ENCODE measurements at places on chromosomes 2 and 18.

GRCh38 chr2:169709331-169709730 lies 15.1 kb downstream of the PHOSPHO2 start:
- no peak for DNase-seq

DNA sequence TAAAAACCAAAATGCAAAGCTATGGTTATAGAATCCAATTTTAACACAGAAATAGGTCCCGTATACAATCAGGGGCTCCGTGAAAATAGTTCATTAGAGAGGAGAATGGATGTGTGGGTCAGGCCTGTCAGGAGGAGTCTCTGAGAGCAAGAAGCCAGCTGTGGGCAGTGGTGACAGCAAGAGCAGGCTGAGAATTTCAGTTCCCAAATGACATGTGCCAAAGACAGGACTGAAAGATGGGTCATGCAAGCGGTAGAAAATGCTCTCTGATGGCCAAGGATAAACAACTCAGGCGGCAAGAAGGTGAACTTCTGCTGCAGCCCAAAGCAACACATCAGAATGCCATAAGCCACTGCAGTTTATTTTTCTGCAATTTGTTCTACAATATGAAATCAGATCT lies 100.4 kb downstream of the CCDC141 start:
- DNase-seq = no peak

DNA sequence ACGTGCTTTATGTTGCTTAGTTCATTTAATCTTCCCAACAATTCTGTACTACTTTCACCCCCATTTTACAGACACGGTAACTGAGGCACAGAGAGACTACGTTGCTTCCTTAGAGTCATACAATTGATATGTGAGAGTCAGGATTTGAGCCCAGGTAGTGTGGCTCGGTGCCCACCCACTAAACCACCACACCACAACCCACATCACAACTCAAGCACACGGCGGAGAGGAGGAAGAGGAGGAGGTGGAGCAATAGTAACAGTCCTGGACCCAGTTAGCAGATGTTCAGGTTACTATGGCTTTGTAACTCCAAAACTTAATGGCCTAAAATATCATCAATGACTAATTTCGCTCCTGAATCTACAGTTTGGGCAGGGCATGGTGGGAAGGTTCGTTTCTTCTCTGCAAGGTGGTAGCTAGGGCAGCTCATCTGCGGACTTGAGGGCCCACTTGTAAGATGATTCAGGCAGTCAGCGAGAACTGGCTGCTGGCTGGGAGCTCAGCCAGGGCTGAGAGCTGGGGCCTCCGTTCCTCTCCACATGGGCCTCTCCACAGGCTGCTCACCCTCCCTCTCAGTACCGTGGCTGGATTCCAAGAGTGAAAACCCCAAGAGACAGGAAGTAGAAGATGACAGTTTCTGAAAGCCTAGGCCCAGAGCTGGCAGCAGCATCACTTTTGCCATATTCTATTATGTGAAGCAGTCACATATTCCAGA lies 167.1 kb downstream of the ZFP36L2 start:
- DNase-seq = peak; percentile 94

DNA sequence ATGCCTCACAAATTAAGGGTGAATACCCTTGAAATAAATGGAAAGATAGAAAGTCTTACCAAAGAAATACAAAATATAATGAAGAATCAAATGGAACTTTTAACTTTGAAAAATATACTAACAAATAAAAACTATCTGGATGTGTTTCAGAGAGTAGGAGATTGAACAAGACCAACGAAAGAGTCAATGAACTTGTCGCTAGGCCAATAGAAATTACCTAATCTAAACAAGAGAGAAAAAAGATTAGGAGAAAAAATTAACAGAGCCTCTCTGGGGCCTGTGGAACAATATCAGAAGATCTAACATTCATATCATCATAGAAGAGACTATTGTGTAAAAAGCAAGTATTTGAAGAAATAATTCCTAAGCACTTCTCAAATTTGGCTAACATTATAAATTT lies 11.1 kb downstream of the FRZB start:
- DNase-seq = no peak

GRCh38 chr2:98454500-98455235 lies 10.0 kb downstream of the INPP4A start:
- peak; percentile 30 for DNase-seq

GRCh38 chr2:25323610-25324189 lies 18.0 kb downstream of the DNMT3A start:
- DNase-seq = no peak

DNA sequence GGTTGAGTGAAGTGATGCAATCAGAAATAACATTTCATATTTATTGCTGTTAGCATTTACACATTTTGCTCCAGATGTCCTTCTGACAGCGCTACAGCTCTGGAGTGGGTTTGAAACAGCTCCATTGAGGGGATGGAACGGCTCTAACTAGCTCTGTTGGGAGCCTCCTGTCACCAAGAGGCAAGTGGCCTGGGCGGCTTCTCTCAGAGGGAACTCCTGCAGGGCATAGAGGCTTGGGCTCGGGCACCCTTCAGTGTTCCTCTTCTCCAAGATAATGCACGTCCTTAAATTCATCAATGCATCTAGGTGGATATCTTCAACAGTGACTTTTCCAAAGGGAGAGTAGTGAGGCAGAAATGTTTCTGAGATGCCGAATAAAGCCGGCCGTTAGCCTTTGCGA lies 122.5 kb downstream of the CNTNAP5 start:
- DNase-seq = no peak

DNA sequence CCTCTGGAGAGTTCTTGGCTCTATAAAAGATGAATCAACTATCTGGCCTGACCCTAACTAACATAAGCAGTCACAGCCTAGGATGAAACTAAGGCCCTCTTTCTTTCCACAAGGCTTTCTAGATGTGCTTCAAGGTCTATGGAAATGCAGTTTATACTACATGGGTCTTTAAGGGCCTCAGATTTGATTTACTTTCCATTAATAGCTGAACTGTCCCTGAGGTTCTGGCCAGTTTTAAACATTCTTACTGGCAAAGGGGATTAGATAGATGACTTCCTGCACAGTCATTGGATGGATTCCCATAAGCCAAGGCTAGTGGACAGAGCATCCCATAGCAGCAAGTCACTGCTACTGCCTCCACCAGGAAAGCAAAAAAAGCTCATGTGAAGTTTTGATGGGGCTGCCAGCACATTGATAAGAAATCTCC lies 38.1 kb upstream of the LCLAT1 start:
- peak; percentile 86 for DNase-seq

DNA sequence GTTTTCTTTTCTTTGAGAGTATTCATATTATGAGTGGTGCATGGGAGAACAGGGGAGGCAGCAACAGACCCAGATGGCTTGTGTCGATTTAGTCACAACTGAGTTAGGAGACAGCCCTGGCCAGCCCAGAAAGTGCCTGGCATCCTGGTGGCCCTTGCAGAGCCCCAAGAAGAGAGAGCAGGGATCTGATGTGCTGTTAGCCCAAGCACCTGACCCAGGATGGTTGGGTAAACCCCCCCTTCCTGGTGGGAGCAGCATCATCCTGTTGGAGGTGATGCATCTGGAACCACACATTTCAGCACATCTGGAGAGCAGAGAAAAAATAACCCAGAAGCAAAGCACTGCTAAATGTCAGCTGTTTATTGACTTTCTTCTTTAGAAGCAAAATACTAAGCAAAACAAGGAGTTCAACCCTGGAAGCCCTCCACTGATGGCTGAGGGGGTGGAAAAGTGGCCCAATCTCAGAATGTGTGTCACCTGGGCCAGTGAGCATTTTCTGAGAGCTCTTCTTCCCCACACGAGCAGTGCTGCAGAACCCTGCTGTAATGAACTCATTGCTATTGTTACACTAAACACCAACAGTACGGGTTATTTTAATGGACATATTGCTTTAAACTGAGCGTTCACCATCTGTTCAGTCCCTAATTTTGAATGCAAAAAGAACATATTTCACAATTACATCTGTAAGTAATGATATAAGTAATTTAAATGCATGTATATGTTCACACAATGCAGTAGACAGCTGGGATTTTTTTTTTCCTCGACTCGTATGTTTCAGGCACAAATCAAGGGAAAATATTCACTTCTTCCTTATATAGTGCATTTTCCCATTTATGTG lies 100.6 kb upstream of the SMIM21 start:
- DNase-seq = no peak

- no peak for DNase-seq
Measured at GRCh38 chr18:67041334-67041733, 437.4 kb upstream of the CDH19 start.

DNA sequence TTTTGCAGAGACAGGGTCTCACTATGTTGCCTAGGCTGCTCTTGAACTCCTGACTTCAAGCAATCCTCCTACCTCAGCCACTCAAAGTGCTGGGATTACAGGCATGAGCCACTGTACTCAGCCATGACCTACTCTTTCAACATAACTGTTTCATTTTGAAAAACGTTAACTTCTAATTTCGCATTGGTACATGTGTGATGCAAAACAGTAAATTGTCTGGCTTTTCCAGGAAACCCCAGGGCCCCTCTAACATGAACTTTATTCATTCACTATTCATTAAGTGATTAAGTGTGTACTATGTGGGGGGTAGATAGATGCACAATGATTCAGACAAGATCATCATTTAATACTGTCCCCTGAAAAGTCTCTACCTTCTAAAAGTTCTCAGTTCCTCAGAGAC lies 364.9 kb downstream of the SS18 start:
- no peak for DNase-seq

GRCh38 chr2:62565309-62565908 lies 59.4 kb upstream of the TMEM17 start:
- no peak for DNase-seq

DNA sequence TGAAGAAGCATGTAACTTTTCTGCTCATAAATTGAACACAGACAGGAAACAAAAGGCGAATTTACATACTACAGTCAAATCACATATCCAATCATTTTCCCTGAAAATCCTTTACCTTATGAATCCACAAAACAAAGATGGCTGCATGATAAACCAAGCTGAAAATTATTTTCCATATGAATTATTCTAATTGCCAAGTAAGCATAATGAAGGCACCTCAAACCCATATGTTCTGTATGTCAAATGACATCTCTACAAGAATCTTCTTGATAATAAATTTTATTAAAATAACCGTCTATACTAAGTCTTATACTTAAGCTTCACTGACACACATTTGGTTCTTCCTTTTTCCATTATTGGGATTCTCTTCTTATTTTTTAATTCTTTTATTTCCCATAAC lies 1242.6 kb downstream of the CNTNAP5 start:
- DNase-seq = no peak

DNA sequence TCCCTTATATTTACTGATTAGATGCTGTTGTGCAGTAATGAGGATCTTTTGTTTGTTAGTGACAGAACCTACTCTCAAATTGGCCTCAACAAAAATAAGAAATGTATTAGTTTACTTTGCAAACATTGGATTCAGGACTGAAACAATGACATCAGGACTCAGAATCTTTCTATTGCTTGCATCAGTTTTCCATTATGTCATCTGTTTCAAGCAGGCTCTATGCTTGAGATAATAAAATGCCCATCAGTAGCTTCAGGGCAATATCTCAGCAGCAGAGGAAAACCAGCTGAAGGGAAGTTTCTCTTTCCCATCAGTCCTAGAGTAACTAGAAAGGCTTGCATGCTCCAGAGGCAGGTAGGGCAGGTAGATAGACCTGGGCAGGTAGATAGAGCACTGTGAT lies 375.5 kb upstream of the SLC8A1 start:
- no peak for DNase-seq

- DNase-seq = no peak
Measured at GRCh38 chr18:32264401-32264800, 74.6 kb downstream of the MEP1B start.

DNA sequence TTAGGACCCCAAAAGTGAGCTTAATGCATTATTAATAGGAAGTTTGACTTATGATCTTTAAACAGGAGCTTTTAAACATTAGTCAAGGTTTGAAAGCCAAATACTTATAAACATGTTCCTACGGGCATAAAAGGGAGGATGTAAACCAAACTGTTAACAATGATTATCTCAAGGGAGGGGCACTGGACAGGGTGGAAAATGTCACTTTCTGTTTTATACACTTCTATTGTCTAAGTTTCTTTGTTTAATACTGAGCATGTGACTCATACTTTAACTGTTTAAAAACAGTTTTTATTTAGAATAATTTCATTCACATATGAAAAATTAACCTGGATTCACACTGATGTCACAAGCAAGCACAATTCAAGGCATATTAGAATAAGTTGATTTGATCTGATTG lies 18.3 kb upstream of the ITGA6 start:
- no peak for DNase-seq

DNA sequence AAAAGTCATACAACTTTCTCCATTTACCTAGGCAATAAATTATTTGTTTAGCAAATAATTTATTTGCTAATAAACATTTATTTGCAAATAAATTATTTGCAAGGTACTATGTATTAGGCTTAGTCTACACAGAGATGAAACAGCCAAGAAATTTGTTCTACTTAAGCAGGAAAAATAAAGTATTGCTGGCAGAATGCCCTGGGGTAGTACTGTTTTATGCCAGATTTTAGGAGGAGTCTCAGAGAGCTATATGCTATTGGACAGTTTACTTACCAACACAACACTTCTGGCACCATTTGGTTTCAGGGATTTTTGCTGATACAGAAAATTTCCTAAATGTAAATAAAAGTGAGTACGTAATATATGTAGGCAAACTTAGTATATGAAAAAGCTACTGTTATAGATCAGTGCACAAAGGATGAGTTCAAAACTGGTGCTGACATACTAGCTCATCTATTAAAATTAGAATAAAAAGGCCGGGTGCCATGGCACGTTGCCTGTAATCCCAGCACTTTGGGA lies 23.2 kb upstream of the CDKL4 start:
- no peak for DNase-seq

- DNase-seq = no peak
Measured at GRCh38 chr2:81276595-81276994, 972.0 kb upstream of the LRRTM1 start.

DNA sequence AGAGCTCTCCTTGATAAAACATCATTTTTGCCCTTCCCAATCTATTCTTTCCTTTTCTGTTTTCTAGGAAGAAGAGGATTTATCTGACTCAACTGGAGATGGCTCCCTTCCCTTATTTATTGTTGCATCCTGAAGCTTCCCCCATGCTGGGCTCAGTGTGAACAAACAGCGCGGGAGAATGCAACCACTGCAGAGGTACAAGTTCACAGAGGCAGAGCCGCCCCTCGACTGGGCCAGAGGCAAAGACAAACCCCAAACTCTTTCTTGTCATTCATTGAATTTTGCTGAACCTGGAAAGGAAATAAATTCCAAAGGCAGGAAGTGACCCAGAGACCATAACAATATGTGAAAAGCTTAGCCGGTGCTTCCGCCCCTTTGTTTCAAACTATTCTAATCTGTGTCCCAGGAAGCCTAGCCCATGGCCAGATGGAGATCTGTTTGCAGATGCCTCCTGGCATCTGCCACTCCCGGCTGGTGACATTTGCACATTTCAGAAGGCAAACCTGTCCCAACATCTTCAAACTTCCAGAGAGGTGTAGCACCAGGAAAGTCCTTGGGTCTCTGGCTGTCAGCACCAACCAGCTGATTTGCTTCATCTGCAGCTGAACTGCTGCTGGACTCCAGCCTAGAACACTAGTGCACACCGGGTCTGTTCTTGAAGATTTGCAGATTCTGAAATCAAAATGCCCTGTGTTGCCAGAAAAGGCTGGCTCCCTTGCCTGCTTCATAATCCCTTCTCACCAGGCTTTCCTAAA lies 79.4 kb upstream of the MAP4K3 start:
- DNase-seq = peak; percentile 49

- DNase-seq = no peak
Measured at GRCh38 chr2:134346141-134346540, 92.3 kb downstream of the MGAT5 start.

Data from GM23248 (cell line).